Psoas muscle (tissue), 8 donors: ENCODE measurements at places on chromosomes 1 and 21. TPM values are rescaled to one million over a fixed set of nuclear protein-coding genes. Genes with fewer than 3 reads are reported as not detected.

DNA sequence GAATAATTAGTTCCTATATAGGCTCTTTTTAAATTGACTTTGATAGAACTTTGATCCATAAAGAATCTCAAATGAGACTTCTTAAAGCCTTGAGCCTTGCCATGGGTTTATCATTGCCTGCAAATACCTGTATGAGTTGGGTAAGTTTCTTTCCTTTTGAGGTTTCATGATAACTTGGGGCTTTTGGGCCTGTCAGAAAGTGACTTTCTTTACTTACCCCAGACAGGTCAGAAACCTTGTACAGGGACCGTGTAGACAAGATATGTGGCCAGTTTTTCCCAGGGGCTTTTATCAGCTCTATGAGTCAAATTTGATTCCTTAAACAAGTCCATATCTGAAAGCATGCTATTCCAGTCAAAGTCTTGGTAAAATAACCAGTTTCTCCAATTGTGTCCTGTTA is 17.3 kb downstream of the KCTD3 start:
- no peak for DNase-seq

- DNase-seq = no peak
Measured at GRCh38 chr21:42583477-42584295, 69.7 kb upstream of the PDE9A start.

DNA sequence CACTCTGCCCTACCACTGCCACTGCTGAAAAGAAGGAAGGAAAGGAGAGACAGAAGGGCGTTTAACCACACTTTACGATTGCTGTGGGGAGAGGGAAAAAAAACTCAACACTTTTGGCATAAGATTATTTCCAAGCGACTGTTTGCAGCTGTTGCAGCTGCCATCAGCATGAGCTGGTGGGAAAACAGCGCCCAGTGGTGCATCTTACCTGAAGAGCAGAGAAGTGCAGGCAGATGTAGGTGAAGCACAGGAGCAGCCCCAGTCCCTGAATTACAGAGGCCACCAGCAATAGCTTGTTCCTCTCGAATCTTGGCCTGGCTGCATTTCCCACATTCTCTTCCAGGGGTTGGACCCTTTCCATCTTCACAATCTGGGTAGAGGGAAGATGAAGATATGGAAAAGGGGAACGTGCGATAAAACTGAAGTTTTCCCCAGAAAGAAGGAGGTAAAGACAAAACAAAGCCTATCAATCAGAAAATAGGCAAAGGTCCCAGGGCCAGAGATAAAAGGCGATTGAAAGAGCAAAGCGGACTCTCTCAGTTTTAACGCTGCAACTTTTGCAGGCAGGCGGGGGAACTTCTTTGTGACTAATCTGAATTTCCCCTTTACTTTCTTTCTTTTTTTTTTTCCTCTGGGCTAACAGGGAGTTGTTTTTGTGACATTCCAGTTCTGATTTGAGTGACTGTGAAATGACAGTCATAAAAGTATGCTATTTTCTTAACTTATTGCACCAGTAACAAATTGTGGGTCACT is at the start of gene TNFSF4:
Gene TNFSF4, minus strand, starts transcription at position 516 of the 753 bp plus-strand sequence. Its CDS starts 155 bp downstream, at position 361.
- DNase-seq = no peak

ZNF436 gene
- 6.8 TPM for total RNA-seq

TRIM63 gene
- total RNA-seq = 2,937 TPM

- DNase-seq = no peak
Measured at GRCh38 chr1:53069663-53070327, 7.8 kb downstream of the PODN start.

GRCh38 chr1:22383526-22384294 is 67.9 kb upstream of the ZBTB40 start:
- no peak for DNase-seq

ZMYM4 gene
- total RNA-seq = 25.6 TPM

GRCh38 chr1:47783638-47784496 is 213.3 kb downstream of the TRABD2B start:
- no peak for DNase-seq

- no peak for DNase-seq
Measured at GRCh38 chr1:114227059-114227458, 73.4 kb upstream of the SYT6 start.
